ENCODE measurements at places on chromosomes 3 and 15.

GRCh38 chr15:61839546-61839945, 220.7 kb downstream of the VPS13C start:
- no peak for DNase-seq

DNA sequence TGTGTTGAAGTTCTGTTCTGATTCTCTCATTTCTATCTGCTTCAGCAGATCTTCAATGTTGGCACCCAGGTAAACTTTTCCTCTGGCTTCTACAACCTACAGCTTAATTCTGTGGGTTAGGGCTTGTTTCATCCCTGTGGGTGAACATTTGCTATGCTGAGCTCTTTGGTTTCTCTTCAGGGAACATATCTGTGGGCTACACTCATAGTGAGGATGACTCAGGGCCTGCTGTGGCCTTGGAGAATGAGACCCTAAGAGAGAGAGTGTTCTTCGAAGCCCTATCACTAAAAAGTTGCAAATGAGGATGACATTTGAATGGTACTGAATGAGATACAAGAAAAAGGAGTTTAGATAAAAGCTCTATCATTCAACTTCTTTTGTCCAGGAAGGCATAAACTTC, 346.2 kb upstream of the CBLB start:
- DNase-seq: no peak

DNA sequence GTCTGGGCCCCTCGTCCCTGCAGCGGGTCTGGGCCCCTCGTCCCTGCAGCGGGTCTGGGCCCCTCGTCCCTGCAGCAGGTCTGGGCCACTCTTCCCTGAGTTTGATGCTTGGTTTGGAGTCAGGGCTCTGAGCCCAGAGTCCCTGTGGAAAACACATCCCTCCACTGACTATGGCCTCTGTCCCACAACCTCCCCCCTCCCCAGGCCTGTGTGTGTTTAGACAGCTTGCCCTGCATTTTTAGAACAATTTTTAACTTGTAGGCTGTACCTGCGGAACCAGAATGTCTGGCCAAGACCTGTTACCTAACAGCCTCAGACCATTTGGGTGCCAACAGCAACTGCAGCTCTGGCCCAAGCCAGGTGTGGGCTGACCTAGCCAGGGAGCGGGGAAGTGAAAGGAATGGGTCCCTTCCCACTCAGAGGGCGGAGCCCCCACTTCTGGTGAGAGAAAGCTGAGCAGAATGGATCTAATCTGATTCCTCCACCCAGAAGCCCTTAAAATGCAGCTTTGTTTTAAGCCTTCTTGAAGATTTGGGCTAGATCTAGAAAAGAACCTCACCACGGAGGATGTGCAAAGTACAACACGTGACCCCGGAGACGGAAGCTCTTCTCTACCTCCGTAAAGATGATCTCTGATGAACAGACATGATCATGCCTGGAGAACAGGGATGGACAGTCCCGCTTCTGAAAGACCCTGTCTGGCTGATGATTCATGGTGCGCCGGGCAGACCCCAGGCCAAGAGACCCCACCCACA, 60.5 kb upstream of the TFRC start:
- no peak for DNase-seq

DNA sequence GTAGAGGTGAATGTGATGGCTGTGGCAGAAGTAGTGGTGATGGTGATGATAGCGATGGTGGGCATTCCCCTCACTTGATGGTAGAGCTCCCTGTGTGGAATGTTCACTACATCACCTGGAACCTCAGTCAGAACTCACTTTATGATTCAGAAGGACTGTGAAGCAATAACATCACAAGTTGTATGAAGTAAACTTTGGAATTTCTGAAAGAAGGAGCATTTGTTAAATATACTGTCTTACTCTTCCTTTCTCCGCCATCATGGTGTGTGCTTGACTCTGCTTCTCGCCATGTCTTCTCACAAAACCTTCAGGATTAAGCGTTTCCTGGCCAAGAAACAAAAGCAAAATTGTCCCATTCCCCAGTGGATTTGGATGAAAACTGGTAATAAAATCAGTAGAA, at the start of gene PP2D1:
PP2D1 (minus strand) TSS at position 101 of the 400 bp plus-strand sequence. CDS start 192 bp downstream, outside the sequence.
- no peak for DNase-seq

GRCh38 chr3:142433110-142433509, 14.7 kb downstream of the XRN1 start:
- no peak for DNase-seq

DNA sequence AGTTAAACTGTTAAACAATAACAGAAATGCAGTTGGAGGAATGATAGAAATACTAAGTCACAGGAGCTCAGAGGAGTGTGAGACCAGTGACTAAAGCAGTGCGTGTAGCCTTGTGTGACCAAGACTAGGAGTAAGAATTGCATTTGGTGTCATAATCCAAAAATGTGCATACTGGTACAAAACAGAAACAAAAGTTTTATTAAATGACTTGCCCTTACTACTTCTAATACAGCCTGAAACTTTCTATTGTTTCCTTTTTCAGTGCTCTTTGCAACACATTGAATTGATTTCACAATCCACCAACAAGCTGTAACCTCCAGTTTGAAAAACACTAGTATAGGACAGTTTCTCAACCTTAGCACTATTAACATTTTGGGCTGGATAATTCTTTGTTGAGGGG, 17.1 kb downstream of the SNX1 start:
- no peak for DNase-seq

DNA sequence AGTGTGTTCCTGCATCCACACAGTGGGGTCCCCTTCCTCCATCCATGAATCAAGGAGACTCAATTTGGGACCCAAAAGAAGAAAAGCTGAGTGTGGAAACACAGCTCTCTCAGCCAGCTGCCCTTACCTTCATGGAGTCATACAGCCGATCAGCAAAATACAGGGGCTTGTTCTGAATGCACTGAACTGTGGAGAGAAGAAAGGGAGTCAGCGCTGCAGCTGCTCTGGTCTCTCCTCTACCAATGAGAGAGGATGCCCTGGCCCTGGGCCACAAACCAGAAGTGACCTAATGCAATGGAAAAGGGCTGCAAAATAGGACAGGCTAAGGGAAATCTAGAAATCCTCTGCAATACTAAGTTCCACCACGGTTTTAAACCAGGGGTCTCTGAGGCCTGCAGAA, 46.7 kb downstream of the ANXA2 start:
- peak; percentile 44 for DNase-seq

DNA sequence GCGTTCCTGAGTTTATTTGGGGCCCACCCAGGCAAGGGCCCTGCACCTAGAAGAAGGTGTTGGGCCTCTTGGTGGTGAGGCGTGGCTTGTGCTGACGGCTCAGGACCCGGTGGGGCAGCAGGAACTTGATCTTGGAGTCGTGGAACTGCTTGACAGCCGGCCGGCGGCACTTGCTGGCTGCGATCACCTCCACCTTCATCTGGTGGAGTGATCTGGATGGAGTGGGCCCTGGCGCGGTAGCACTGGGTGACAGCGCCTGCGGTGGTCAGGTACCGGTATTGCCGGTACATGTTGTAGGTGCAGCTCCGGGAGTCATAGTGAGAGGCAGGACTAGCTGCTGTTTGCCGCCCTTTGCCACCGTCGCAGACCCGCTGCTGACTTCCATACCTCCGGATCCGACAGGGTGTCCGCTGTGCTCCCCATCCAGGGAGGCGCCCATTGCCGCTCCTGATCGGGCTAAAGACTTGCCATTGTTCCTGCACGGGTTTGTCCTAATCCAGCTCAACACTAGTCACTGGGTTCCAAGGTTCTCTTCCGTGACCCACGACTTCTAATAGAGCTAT, 136.8 kb downstream of the ANO10 start:
- DNase-seq: no peak

DNA sequence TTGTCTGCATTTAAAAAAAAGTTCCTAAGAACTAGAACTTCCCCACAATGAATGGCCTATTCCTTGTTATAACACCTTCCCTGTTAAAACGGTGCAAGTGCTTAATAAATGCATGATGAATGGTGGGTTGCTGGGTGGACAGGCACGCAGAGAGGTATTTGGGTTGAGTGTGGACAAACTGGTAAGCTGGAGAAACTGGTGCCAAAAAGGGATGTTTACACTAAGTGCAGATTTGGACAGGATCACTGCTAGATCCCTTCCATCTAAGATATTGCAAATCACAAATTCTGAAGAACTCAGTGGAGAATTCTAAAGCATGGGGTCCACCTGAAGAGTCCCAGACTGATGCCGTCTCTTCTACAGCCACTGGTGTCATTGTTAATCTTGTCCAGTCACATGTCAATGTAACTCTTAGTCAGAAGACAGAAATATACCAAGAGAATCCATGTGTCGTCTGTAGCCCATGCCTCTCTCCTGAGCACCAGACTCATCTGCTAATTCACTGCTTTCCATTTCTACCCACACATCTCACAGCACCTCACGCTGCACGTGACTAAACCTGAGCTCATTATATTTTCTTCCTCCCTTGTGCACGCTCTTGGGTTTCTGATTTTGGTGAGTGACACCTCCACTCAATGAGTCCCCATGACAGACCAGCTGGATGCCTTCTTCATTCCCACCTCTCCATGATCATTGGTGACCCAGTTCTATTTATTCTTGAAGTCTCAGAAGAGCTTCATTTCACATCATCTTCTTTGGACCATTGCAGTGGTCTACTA, 328.9 kb downstream of the THSD4 start:
- DNase-seq: no peak

DNA sequence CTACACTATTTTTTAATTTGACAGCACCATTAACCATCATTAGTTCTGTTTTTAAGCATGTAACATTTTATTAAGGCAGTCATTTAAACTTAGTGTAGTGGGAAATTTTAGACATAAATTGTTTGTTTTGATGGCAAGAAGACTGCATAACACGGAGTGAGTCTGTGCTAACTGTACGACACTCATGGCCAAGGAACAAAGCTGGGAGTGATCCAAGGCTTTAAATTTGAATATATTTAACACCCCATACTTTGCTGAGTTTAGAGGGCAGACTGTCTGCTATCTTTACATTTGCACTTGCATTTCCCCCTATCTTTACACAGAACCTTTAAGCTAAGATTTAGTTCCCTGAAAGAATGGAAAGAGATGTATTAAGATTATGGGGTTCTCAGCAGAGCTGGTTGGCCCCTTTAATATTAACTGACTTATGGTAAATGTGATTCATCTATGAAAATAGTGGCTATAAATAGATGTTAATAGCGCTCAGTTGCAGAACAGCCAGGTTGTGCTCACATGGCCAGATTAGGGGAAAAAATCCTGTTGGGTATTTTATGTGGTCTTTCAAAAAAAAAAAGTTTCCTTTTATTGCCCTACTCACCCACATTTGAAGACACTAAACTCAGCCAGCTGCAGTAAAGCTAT, 120.7 kb downstream of the CMSS1 start:
- no peak for DNase-seq

- no peak for DNase-seq
Measured at GRCh38 chr3:156307704-156308103, 187.3 kb downstream of the KCNAB1 start.

DNA sequence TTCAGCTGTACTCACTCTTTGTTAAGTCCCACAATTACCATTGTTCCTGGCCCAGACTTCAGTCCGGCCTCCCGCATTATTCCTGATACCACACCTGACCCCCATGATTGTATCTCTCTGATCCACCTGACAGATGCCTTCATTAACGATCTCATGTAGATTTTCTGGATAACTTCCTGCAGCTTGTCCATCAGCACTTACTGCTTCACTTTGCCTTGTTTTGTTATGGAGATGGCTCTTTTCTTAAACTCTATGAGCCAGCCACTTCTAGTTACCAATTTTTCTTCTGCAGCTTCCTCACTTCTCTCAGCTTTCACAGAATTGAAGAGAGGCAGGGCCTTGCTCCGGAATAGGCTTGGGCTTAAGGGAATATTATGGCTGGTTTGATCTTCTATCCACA, 1044.2 kb downstream of the PLOD2 start:
- no peak for DNase-seq

- DNase-seq: no peak
Measured at GRCh38 chr3:115325539-115325938, 178.5 kb upstream of the ZBTB20 start.

DNA sequence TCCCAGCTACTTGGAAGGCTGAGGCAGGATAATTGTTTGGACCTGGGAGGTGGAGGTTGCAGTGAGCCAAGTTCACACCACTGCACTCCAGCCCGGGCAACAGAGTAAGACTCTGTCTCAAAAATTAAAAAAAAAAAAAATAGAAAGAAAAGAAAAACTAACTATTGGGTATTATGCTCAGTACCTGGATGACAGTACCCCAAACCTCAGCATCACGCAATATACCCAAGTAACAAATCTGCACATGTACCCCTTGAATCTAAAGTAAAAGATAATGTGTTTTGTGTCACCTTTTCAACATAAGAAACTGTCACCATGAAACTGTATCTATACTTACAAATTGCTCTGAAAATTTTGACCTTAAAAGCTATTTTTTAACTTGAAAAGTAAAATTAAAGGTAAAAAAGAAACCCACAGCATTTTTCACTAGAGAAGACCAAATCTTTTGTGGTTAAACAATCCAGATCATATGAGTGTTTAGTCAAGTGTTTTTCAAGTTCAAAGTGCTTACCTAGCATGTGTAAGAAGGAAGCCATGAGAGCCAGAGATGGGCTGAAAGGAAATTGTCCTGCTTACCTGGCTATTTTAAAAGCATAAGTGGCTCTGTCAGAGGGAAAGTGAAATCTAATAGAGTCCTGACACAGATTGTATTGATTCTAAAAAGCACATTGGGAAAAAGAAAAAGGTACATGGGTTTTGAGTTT, 50.5 kb downstream of the MYO1E start:
- DNase-seq: no peak

- DNase-seq: no peak
Measured at GRCh38 chr3:17006132-17006852, 121.5 kb downstream of the PLCL2 start.

DNA sequence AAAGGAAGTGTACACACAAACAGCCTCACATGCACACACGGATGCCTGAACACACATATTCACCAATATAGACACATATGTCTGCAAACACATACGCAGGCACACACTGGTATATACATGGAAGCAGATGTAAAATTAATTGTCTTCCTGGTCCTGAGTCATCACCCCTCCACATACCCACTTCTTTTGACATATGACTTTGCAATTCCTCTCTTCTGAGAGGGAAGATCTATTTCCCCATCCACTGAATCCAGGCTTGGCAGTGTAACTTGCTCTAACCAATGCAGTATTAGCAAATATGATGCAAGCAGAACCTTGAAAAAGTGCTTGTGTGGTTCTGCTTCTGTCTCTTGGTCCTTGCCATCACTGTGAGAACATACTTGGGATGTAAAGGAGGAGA, 76.8 kb upstream of the HRH1 start:
- DNase-seq: no peak

DNA sequence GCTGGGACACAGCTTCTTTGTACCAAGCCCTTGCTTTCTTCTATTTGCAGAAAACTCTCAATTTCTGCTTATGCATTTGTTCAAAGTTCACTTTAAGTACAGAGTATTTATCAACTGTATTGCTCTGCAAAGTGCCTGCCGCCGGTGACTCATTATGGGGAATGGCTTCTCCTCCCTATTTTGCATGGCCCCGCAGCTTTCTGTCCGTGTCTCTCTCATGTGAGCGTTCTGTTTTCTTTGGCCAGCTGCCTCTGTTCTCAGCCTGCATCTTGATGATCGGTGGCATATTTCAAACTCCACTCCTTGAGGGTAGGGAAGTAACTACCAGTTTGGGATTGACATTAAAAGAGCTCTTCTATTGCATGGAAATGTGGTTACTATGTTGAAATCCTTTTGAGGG, 28.6 kb upstream of the ST8SIA2 start:
- no peak for DNase-seq

GRCh38 chr3:17645074-17645698, 97.2 kb downstream of the TBC1D5 start:
- DNase-seq: peak; percentile 74

- no peak for DNase-seq
Measured at GRCh38 chr15:60005352-60006202, 1.5 kb downstream of the FOXB1 start.

GRCh38 chr3:55476515-55476914, 10.6 kb downstream of the WNT5A start:
- no peak for DNase-seq

GRCh38 chr3:23324745-23325144, 121.6 kb downstream of the UBE2E2 start:
- no peak for DNase-seq
